ENCODE measurements at places on chromosomes 5 and 9. TPM values are rescaled to one million over a fixed set of nuclear protein-coding genes. Genes with fewer than 3 reads are reported as not detected.

DNA sequence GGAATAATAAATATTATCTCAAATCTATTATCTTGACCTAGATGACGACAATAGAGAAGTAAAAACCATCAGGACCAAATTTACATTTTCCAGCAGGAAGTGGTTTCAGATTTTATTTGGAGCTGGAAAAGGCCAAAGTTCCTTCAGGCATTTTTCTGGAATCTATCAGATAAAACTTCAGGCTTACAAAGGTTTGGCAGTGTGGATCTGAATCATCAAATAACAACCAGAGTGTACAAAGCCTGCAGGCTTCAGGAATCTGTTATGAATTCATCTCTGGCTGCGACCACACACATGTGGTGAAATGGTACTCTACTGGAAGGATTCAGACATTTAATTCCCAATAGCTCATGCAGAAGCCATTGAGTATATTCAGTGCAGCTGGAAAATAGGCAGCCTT, 726.4 kb upstream of the GRAMD2B start:
- DNase-seq, result no peak

DNA sequence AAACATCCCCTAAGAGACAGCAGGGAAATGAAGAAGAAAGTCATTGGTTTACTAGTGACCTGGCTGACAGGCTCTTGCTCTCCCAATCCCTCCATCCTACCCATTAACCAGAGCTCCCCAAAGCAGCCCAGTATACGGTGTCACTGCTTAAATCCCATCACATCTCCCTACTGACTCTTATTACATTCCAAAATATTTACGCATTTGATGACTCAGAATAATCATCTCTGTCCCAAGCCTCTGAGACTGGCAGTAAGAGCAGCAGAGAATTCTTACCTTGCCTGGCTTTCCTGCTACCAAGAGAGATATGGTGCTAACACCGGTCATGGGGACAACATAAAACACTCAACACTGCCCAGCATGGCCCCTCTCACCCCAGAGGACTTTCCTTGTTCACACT, 20.2 kb upstream of the WHRN start:
- DNase-seq, result no peak

- no peak for DNase-seq
Observed at GRCh38 chr5:72216756-72217155, 103.3 kb downstream of the MRPS27 start.

The DOCK8 gene
- total RNA-seq, result 2.4 TPM

The PCDHGB2 gene
- 6.1 TPM for total RNA-seq

The ANKRD34B gene
- total RNA-seq, result 0.41 TPM

The ANKRD31 gene
- 0.82 TPM for total RNA-seq

The MARCOL gene
- total RNA-seq, result not detected

DNA sequence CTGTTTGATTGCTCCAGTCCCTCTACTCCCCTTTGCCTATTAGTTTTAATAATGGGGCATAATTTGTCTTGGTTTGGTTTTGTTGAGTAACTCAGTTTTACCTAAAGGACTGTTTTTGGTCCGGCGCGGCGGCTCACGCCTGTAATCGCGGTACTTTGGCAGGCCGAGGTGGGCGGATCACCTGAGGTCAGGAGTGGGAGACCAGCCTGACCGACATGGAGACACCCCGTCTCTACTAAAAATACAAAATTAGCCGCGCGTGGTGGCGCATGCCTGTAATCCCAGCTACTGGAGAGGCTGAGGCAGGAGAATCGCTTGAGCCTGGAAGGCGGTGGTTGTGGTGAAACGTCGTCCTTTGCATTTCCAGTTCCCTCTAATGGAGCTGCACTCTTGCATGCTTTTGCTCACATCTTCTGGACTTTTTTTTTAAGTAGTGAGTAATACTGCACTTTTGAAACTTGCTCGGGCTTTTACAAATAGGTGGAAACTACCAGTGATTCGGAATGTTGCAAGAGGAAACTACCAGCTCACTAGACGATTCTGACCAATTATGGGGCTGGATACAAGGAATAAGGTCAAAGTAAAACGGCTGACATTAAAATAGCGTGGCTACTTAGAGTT, 721 bp upstream of the MAML1 start:
- DNase-seq, result no peak

DNA sequence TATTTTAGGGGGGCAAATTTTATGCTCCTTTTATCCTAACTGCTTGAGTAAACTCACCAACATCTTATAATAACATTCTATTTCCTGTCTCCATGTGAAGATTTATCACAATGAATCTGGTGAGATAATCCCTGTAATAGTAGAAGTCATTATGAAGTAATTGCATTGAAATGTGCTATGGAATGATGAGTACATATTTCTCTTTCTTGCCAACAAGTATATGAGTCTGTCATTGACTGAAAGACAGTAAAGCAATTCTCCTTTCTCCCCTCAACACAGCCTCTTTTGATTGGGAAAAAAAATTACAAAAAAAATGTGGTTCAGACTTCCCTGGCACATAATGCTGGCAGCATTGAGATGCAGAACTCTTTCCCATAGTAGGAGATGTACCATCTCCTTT, 459.2 kb upstream of the RGMB start:
- DNase-seq, result no peak

The ADAMTSL1 gene
- total RNA-seq, result 11.4 TPM

The FBP1 gene
- not detected for total RNA-seq

The CORO2A gene
- total RNA-seq, result 4.5 TPM

The OR1J2 gene
- not detected for total RNA-seq

DNA sequence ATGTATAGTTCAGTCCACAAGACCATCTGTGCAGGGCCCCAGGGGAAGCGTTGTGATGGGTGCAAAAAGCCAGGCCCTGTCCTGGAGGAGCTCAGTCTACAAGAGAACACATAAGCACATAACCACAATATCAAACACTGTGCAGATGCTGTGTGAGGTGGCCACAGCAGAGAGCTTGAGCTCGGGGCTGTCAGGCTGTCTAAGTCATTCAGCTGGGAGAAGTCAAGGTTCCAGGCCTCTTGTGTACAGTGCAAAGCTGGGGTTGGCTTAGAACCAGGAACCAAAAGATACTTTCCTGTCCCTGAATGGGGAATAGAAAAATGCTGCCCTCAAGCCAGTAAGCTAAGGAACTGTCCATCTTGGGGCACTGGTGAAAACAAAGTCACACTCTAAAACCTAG, 75.0 kb downstream of the PRDM6 start:
- DNase-seq, result no peak

GRCh38 chr5:36683821-36684434, 77.5 kb downstream of the SLC1A3 start:
- DNase-seq, result no peak

DNA sequence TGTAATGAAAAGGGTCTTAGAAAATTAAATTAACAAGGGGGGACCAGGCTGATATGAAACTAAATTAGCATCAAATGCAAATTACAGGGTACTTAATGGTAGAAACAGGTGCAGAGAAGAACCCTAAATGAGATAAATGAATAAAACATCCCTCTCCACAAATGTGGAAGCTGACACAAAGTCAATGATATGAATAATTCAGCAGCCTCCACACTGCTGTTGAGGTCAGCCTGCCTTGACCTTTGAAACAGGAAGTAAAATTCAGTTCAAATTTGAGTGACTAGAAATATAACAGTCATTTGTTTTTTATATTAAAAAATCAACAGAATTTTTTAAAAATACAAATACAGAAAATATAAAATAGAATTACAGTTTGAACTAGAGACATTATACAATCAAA, 40.0 kb downstream of the EBF1 start:
- DNase-seq, result no peak
